ENCODE measurements at places on chromosomes 2 and 18. TPM values are rescaled to one million over a fixed set of nuclear protein-coding genes. Genes with fewer than 3 reads are reported as not detected.

Gene TRIM43
- 0.70 TPM for polyA plus RNA-seq

Gene CFC1
- polyA plus RNA-seq = not detected

DNA sequence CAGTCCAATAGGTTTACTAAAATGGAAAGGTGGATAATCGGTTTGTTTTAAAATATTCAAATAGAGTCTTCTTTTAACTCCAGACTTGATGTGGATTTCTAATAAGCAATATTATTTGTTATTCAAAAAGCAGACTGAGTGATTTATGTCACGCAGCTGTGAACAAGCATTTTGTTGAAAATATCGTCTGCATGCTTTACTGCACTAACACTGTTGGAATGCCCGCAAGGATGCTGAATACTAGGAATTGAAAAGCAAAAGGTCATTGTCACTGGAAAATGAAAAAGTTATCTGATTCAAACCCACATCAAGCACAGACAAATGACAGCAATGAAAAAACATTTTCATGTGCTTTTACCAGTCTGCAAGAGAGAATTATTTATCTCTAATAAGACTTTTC lies 31.1 kb downstream of the CHN1 start:
- no peak for DNase-seq

GRCh38 chr2:196750977-196751631 lies 48.4 kb downstream of the GTF3C3 start:
- DNase-seq = no peak

GRCh38 chr2:43293744-43294695 lies 67.6 kb upstream of the ZFP36L2 start:
- DNase-seq = no peak

- DNase-seq = no peak
These were observed 6.8 kb upstream of the CYP26B1 start for GRCh38 chr2:72154386-72154975.

DNA sequence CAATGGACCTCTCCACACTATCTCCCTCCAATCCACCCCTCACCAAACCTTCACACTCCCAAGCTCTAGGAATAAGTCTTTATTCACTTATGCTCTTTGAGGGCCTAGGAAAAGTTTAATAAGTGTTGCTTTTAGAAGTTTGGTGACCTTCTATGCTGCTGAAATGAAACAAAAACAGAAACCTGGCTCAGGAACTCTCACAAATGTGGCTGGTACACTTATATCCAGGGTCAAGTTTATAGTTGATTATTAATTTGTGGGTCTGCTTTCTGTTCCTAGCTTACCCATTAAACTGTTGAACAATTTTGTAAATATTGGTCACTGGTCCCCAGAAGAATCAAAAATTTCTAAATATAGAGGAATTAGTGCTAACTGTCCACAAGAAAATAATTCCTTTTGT lies 14.2 kb upstream of the ANKRD44 start:
- no peak for DNase-seq

GRCh38 chr2:18991177-18992168 lies 366.9 kb downstream of the OSR1 start:
- no peak for DNase-seq

GRCh38 chr2:27086090-27086723 lies 365 bp upstream of the KHK start:
- peak; percentile 88 for DNase-seq

Gene COL5A2
- polyA plus RNA-seq = 163 TPM

Gene ZC3H6
- 6.3 TPM for polyA plus RNA-seq

DNA sequence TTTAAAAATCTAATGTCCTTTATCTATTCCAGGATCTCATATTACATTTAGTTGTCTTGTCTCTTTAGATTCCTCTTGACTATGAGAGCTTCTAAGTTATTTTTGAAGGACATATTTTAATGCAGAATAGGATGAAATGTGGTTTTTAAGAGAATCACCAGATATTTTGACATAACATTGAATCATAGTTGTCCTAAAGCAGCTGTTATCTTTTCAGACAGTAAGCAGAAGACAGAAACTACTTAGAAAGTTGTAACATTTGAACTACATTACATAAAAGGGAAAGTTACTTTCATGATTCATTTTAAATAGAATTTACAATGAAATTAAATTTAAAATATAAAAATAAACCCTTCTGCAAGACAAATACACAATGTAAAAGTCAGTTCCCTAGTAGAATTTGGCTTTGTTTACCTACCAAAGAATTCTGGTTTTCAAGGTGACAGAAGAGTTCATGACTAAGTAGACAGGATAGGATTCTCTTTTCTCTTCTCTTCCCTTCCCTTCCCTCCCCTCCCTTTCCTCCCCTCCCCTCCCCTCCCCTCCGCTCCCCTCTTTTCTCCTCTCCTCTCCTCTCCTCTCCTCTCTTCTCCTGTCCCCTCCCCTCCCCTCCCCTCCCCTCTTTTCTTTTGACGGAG lies 186.0 kb downstream of the DIS3L2 start:
- DNase-seq = no peak

Gene ERICH2
- 2.5 TPM for polyA plus RNA-seq

DNA sequence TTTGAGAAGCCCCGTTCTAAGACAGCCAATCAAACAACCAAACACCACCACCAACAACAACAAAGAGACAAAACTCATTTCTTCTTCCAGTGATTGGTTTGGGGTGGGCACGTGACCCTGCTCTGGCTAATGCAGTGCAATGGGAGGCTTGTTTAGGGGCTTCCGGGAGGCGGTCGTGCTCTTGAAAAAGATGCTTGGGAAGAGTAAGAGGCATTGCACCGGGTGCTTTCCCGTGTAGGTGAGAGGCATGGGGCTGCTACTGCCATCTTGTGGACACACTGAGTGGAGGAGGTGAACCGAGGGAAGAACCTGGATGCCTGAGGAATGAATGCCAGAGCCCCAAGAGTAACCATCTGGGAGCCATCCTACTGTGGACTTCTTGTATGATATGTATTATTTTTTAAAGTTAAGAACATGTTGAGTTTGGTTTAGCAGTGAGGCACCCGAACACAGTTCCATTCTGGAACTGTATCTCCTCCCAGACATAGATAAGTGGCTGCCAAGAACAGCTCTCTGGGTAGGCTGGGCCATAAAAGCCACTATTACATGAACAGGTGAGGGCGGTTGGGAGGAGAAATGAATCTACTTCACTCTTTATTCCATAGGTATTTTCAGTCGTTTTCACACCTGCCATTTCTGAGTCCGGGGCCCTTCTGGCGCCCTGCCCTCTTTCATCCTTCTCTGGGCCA lies 19.1 kb upstream of the ARHGAP25 start:
- peak; percentile 7 for DNase-seq

GRCh38 chr2:127278959-127279358 lies 15.0 kb downstream of the ERCC3 start:
- DNase-seq = no peak

DNA sequence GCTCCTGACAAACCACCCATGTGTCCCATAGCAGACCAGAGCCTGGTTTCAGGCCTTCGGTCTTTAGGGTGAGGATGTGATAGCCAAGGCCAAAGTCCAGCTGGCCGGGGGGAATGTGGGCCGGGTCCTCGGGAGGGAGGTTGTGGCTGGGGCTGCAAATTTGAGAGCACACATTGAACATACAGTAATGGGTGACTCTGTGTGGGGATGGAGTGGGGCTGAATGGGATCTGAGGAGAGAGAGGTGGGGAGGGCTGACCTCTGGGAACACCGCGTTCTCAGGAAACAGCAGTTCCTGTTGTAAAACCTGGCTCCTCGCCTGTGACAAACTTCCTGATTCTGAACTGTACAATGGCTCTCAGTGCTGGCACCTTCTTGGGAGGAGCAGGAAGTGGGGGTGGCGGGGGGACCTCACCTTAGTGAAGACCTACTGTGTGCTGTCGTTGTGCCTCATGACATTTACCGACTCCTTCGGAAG lies 48.8 kb downstream of the MCFD2 start:
- DNase-seq = no peak

- no peak for DNase-seq
These were observed 16.7 kb downstream of the D2HGDH start for GRCh38 chr2:241751152-241751551.

DNA sequence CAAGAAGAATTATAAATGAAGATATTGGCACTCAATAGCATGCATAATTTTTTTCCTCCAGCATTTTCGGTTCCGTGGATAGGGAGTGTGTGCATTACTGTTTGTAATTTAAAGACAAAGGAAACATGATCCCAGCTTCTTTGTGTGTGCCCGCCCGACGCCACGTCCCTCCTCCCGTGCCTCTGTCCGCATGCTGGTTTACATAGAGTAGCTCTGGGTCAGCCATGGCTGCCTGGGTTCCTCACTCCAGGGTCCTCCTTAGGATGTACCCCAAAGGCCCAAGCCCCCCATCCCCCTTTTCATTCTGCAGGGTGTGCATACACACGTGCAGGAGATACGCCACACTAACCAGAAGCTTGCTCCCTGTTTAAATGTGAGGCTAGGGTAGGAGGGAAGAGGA lies 214.7 kb downstream of the KLHL29 start:
- no peak for DNase-seq

GRCh38 chr2:56133441-56133840 lies 50.3 kb upstream of the CCDC85A start:
- DNase-seq = no peak

DNA sequence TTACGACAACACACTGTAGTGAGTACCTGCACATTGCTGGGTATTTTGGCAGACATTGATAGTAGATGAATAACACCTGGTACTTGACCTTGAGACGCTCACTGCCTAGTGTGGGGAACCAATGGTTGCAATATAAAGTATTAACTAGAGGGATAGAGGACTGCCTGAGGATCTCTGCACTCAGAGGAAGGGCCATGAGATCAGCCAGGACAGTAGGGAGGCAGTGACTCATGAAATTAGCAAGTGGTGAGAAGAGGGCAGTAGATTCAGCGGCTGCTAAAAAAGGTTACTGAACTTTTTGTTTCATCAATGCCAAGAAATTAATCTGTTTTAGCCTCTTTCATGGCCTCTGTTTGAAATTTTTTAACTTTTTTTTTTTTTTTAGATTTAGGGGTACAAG lies 250.8 kb upstream of the TCF4 start:
- no peak for DNase-seq

Gene SAG
- 0.09 TPM for polyA plus RNA-seq

- DNase-seq = no peak
These were observed 1310.8 kb upstream of the SLC39A10 start for GRCh38 chr2:194346193-194346592.

GRCh38 chr2:108404784-108405397 lies 27.1 kb downstream of the SULT1C4 start:
- no peak for DNase-seq

Gene OXER1
- 7.3 TPM for polyA plus RNA-seq

- DNase-seq = no peak
These were observed 107.9 kb upstream of the EPB41L3 start for GRCh38 chr18:5651736-5652135.

DNA sequence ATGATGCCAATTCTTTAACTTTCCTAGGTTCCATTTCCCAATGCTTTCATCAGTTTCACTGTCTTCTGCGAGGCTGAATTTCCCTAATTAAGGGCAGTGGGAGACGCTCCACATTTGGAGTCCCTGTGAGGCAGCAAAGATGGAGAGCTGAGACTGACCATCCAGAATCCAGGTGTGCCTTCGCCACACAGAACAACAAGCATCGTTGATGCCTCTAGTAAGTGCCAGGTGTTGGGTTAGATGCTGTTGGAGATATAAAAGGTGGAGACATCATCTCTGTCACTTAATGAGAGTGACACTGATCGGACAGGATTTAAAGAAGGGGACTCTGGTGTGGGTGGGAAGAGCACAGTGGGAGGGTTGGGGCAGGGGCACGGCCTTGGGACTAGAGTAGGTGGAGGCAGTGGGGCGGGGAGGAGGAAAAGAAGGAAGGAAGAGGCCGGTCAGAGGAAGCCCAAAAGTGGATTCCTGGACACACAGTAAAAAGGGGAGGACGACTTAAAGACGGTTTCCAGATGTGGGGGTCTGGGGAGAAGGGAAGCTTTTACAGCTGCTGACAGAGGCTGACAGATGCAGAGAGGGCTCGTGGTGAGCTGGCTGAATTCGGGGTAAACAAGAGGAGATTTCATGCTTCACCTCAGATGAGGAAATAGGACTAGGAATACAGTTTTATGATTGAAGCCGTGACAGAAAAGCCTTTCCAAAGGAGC lies 113.0 kb downstream of the BCL2 start:
- DNase-seq = no peak

Gene OST4
- 242 TPM for polyA plus RNA-seq

Gene UGT1A9
- polyA plus RNA-seq = 8.3 TPM

Gene DCAF17
- 30.1 TPM for polyA plus RNA-seq

DNA sequence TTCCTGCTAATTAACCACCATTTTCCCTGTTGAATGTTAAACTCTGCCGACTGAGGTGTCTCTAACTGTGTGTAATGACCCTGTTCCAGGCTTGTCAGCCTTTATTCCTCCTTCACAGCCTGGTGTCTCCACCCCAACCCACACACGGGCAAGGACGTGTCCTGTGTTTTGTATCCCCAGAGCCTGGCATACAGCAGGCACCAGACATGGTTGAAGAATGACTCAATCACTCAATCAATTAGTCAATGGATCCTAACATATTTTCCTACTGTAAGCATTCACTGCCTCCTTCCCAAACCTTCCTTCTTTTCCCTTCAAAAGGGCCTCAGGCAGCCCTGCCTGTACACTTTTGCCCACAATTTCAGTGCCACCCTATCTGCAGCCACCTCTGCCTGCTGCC lies 2.7 kb upstream of the TNS1 start:
- no peak for DNase-seq

GRCh38 chr18:74609535-74609934 lies 11.9 kb downstream of the ZNF407 start:
- DNase-seq = no peak

Gene C2orf80
- 0.17 TPM for polyA plus RNA-seq

- DNase-seq = no peak
These were observed 386.1 kb downstream of the ARHGAP15 start for GRCh38 chr2:143515318-143515717.

Gene TMEM17
- polyA plus RNA-seq = 7.2 TPM

Gene MYO7B
- polyA plus RNA-seq = 24.7 TPM

- DNase-seq = no peak
These were observed 234.4 kb upstream of the PXDN start for GRCh38 chr2:1978706-1979105.

- no peak for DNase-seq
These were observed 267.0 kb downstream of the NOL4 start for GRCh38 chr18:33957707-33958106.

Gene SPATA3
- polyA plus RNA-seq = not detected

- DNase-seq = no peak
These were observed 82.3 kb downstream of the STPG4 start for GRCh38 chr2:47072728-47073191.

GRCh38 chr2:126650994-126651393 lies 5.0 kb upstream of the GYPC start:
- DNase-seq = no peak

GRCh38 chr2:18664421-18664820 lies 75.1 kb upstream of the NT5C1B start:
- DNase-seq = no peak

GRCh38 chr2:207423886-207424285 lies 105.9 kb upstream of the CREB1 start:
- no peak for DNase-seq

Gene TRABD2A
- 0.30 TPM for polyA plus RNA-seq

Gene GALNT14
- polyA plus RNA-seq = 36.7 TPM

- no peak for DNase-seq
These were observed 73.2 kb downstream of the TGFA start for GRCh38 chr2:70480468-70480867.

Gene CACNB4
- 7.2 TPM for polyA plus RNA-seq

- no peak for DNase-seq
These were observed 37.1 kb downstream of the ZNF532 start for GRCh38 chr18:58901783-58902182.
